ENCODE measurements at places on chromosomes 2 and 18.

DNA sequence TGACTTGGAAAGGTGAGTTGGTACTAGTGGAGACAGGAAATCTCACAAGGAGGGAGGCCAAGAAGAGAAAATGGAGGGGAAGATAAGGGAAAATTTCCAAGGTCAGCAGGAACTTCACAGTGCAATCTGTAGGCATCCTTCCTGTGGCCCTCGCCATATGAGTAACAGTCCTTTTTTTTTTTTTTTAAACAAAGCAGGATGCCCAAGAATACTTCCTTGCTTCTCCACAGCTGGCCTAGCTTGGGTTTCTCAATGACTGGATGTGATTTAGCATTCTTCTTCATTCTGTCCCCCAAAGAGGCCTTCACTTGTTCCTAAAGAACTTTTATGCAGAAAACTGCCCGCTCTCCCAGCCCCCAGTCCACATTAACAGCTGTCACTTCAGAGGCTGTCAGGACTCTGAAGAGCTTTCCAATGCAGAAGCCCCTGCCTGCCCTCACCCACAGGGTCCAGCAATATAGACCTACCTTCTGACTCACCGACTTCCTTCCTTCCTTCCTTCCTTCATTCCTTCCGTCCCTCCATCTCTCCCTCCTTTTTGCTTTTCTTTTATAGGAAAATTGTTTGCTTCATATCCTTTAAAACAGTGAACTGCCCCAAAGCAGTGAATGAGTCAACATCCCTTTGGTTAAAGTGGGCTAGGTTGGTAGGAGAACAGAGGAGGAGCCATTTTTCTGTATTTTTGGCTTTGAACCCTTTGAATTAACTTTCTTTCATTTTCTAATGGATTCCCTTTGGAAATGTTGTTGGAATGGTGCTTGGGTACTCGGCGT is 172.0 kb downstream of the MGAT5 start:
- no peak for DNase-seq

DNA sequence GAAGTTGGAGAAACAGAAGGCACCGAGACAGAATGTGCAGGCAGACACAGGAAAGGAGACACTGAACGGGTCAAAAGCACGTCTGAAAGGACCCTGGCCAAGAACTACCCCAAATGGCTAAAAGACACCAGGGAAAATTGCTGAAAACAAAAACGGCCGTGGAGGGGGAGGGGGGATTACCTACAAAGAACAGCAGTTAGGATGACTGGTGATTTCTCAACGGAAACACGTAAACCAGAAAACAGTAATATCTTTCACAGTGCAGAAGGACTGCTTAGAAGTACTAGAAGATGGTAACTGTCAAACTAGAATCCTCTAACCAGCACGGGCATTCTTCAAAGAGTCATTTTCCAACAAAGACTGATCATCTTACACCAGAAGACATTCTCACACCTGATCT is 142.6 kb downstream of the HDAC4 start:
- no peak for DNase-seq

- DNase-seq: no peak
These were observed 50.3 kb upstream of the ID2 start for GRCh38 chr2:8631465-8632005.

- DNase-seq: no peak
These were observed 8.3 kb downstream of the RAPGEF4 start for GRCh38 chr2:172743898-172744297.

DNA sequence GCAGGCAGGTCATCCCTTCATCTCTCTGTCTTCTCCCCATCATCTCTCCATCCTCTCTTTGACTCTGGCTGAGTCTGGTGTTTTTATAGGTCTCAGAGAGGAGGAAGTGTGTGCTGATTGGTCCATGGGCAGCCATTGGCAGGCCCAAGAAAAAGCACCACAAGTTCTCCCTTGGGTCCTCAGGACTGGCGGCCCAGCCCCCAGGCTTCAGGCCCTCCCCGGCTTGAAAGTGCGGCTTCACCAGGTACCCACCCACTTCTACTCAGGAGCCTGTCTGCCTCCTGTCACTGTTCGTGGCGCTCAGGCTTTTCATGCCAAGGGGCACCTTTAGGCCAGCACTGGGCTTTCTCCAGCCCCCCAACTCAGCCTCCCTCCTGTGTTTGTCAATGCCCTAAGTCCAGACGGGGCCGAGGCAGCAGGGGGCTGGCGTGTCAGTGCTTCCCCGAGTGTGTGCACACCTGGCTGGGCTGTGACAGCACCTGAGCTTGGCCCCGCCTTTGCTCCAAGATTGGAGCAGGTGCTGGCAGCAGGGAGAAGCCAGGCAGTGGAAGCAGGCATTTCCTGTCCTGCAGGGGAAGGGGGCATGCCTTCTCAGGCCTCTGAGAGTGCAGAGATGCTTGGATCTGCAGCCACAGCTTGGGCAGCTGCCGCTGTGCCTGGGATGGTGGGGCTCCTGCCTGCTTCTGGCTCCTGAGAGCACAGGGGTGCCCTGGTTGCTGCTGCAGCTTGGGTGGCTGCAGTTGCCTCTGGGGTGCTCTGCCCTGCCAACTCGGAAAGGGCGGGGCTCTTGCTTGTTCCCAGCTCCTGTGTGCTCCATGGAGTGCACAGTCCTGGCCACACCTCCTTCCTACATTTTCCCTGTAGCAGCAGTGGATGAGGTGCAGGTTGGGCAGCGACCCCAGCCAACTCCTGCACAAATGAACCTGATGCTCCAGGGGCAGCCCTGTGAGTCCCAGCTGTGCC is 34.1 kb downstream of the FBXO48 start:
- DNase-seq: no peak

GRCh38 chr2:211495339-211495738 is 938.9 kb downstream of the CPS1 start:
- DNase-seq: no peak

DNA sequence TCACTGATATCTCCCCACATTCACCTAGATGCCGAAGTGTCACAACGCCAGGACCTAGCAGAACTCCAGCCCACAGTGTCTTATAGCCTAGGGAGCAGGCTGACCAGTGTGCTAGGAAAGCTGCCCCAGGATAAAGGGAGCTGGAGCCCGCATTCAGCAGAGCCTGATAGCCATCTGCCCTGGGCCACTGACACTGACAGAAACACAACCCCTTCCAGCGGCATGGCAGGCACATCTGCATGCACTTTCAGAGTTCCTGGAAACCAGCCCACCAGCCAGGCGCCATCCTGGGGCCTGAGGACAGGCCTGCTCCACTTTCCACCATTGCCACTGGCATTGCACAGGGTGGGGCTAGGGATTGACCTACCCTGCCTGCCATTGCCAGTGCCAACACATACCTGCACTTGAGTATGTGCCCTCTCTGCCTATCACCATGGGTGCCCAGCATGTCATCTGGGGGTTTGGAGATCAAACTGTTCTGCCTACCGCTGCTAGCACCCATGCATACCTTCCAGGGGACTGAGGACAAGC is 290.1 kb upstream of the KLHL14 start:
- no peak for DNase-seq

GRCh38 chr2:37786854-37787253 is 115.4 kb upstream of the CDC42EP3 start:
- no peak for DNase-seq

- no peak for DNase-seq
These were observed 102.4 kb downstream of the GALNT3 start for GRCh38 chr2:165691615-165692014.

GRCh38 chr18:6731222-6731596 is 1.7 kb downstream of the ARHGAP28 start:
- no peak for DNase-seq

DNA sequence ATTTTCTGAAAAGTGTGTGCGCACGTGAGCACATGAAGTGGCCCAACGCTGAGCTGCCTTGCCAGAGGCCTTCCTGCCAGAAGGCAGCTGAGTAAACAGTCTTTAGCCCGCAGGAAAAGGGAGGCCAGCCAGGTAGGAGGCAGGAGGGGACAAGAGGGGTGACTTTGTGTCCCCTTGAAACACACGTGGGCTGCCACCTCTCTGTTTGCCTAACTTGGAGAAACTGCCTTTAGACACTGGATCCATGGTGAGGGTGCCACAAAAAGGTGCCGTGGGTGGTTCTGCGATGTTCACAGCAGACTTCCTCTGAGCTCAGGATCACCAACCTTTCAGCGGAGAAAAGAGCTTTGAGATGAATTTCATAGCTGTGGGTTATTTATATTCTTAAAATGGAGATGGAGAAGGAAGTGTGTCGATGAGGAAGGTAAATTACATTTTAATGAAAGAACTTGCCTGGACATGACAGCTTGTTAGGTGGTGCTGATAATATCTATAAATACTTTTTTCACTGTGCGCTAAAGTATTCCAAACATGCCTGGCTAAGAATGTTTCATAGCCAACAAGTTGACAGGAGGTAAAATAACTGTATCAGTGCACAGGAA is 36.6 kb upstream of the ASB1 start:
- DNase-seq: no peak

DNA sequence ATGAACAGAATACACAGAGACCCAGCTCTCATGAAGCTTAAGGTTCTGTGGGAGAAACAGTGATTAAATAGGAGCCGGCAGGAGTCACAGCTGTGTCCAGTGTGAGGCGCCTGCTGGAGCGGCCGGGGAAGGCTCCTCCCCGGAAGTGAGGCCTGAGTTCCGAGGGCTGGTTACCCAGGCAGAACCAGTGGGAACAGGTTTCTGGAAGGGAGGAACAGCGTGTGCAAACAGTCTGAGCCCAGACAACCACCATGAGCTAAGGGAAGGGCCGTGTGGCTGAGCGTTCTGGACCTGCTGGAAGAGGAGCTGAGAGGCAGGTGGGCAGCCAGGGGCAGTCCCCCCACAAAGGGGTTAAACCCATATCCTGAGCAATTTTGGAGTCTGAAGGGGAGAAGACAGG is 26.0 kb upstream of the NPAS2 start:
- no peak for DNase-seq

- no peak for DNase-seq
These were observed 261.0 kb downstream of the ZNF516 start for GRCh38 chr18:76233876-76234675.

GRCh38 chr2:45889053-45889452 is 237.6 kb downstream of the PRKCE start:
- no peak for DNase-seq

DNA sequence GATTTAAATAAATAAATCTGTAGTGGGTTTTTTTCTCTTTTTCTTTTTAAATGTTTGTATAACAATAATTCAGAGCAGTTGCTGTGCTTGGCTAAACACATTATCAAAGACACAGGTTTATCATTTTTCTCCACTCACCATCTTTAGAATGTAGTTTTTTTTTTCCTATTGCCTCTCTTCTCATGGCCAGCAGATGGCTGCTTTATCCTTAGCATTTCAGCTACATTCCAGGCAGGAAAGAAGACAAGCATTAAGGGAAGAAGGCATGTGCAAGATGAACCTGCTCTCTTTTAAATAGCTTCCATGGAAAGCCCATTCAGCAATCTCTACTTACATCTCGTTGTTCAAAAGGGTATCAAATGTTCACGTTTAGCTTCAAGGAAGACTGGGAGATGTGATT is 42.6 kb downstream of the ARHGAP15 start:
- DNase-seq: no peak

DNA sequence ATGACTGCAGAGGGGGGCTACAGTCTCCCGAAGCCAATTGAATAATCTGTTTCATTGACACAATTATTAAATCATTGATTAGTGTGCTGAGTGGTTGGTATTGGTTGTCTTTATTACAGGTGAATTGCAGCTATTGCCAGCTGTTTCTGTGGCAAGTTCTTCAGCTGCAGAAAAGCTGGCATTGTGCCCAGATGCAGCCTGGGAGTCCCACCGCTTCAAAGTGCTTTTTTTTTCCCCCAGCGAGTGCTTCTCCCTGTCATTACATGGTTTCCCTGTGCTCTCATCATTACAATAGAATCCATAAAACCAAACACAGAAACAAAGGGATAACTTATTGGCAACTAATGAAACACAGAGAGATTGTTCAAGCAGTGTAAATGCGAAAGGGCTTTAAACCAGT is 164.7 kb downstream of the GRB14 start:
- no peak for DNase-seq

GRCh38 chr18:43192408-43192807 is 76.9 kb upstream of the RIT2 start:
- no peak for DNase-seq

GRCh38 chr18:23493654-23494053 is 9.7 kb upstream of the RMC1 start:
- DNase-seq: no peak

GRCh38 chr2:133641497-133641896 is 73.2 kb upstream of the NCKAP5 start:
- DNase-seq: no peak

DNA sequence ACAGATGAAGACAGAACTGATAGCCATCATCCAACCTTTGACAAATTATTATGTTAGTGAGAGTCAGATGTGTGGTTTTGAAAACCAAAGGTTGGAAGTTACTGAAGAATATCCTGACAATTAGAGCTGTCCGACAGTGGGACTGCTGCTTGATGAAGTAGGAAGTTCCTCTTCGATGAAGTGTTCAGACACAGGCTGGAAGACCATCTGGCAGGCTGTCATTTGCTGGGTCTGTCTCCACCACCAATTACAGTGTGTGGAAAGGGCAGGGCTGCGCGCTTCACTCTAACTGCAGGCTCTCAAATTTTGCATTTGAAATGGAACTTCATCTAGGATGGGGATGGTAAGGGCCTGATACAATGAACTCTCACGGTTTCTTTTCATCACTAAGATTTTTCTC is 313.8 kb downstream of the PIK3C3 start:
- no peak for DNase-seq

DNA sequence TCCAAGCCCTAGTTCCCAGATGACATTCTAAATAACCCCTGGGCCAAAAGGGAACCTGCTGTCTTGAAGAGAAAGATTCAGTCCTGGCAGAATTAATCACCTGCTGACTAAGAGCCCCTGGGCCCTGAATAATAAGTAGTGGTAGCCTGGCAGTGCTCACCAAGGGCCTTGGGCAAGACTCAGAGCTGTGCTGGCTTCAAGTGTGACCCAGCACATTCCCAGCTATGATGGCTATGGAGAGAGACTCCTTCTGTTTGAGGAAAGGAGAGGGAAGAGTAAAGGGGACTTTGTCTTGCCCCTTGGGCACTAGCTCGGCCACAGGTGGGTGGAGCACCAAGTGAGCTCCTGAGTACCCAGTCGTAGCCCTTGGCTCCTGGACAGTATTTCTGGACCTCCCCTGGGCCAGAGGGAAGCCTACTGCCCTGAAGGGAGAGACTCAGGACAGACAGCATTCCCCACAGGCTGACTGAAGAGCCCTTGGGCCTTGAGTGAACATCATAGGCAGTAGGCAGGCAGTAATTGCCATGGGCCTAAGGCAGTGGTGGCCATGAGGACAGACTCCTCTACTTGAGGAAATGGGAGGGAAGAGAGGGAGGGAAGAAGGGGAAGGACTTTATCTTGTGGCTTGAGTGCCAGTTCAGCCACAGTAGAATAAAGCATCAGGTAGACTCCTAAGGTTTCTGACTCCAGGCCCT is 40.0 kb upstream of the INPP4A start:
- DNase-seq: no peak

- DNase-seq: no peak
These were observed 1.2 kb downstream of the MRPL19 start for GRCh38 chr2:75647771-75648170.

GRCh38 chr2:118968961-118969733 is 27.2 kb downstream of the MARCO start:
- DNase-seq: no peak

DNA sequence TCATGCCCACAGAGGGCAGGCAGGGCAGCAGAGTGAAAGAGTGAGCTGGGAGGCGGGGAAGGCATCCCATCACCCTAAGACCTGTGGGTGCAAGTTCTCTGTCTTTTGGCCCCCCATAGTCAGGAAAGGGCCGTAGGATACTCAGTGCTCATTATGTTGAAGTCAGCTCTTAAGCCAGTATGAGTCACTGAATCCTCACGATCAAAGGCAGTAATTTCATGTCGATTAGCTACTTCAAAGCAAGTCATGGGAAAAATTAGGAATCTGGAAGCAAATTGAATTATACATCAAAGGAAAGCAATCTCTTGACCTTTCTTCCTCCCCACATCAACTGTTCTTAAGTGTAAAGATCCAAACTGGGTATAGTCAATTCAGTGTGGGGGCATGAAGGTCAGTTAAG is 178.9 kb downstream of the FHOD3 start:
- no peak for DNase-seq

Data from activated T-helper 1 cell treated with anti-CD3 and anti-CD28 coated beads, Interleukin-2, amount 50 U/mL, for 16 hours (primary cell).